ENCODE measurements at places on chromosomes 7 and 10. TPM values are rescaled to one million over a fixed set of nuclear protein-coding genes. Genes with fewer than 3 reads are reported as not detected.

DNA sequence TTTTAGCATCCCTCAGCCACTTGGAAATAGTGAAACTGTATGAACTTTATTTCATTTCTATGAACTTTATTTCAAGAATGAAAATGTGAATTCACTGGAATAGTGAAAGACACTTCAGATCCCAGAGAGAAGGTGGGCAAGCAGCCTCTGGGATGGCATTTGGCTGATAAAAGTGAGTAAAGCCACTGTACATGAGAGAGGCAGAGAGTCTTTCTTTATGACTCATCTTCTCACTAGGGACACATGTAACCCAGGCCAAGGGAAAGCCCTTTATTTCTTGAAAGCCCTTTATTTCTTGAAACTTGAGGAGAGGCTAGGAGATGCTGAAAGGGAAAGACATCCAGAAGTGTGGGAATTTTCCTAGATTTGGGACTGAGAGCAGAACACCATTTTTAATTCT lies 148.9 kb upstream of the SMIM30 start:
- DNase-seq: no peak

DNA sequence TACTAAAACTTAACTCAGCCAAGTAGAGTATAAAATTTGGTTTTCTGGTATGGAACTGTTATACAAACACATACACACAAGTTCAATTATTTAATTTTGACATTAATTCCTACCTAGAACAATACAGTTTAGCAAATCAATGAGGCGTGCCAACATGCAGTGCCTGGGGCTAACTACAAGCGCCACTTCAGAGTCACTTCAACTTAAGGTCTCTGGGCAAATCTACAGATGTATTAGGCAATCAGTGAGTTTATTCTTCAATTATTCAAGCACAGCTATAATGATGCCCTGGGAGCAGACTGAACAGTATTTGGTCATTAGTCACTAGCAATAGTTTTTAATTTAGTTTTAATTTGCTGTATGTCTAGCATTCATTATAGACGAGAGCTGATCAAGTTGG lies 51.6 kb downstream of the HIBADH start:
- DNase-seq: no peak

DNA sequence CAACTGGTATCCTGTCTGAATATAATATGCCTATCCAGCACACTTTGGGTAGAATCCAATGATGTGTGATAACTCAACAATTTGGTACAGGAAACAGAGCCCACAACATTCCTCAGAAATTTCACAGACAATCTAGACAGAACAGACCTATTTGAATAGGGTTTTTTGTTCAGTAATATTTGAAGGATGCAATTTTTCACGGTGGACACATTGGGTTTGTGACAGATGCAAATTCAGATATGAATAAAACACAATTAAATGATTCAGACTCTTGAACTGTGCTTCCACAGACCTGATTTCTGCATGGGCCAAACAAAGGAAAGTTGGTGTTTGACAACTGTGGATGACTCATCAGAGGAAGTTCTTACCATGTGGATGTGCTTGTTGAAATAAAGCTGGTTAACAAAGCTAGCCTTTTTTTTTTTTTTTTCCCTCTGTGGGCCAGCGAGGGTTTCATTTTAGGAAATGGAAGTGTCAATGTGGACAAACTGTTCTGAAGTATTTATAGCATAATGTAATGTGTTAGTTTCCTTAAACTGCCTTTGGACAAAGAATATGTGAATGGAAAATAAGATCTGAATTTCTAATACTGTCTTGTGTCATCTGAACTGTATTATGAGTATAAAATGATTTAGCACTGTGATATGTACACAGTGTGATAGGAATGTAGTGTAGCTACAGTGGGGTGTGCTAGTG lies 43.2 kb upstream of the FAM133B start:
- DNase-seq: no peak

DNA sequence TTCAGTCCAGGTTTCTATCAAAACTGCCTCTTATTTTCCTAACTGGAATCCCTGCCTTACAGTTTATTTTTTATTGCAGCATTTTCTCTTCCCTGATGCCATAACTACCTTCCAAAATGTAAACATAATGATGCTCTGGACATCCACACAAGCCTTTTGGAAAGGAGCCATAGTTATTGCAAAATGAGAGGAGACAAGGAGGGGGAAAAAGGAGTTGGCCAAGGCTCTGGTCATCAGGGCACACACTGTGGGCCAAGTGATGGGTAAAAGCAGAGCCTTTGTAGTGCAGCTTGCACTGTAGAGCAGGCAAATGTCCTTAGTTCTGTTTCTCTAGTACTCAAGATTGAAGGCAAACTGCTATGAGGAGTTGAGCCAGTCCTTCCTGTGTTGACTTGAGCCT lies 289.3 kb upstream of the MTPN start:
- DNase-seq: no peak

GJC3 gene
- total RNA-seq: 0.30 TPM
